Right hindlimb (tissue), 1 donor: ENCODE measurements at places on chromosomes 11 and 22.

DNA sequence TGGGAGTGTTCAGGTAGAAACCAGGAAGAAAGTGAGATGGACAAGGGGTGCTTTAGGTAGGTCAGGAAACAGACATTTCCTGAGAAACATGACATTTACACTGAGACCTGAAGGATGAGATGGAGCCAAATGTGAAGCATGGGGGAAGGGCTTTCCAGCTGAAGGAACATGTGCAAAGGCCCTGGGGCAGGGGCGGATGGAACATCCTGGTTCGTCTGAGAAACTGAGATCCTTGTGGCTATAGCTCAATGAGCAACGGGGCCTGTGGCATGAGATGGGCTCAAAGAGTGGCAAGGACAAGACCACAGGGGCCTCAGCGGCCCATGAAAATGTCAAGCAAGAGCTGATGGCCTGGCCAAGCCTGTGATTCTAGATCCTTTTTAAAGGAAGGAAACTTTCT, 127.4 kb downstream of the DSCAML1 start:
- no peak for DNase-seq

- DNase-seq = no peak
These were observed 49.9 kb upstream of the GRK3 start for GRCh38 chr22:25514436-25515180.

DNA sequence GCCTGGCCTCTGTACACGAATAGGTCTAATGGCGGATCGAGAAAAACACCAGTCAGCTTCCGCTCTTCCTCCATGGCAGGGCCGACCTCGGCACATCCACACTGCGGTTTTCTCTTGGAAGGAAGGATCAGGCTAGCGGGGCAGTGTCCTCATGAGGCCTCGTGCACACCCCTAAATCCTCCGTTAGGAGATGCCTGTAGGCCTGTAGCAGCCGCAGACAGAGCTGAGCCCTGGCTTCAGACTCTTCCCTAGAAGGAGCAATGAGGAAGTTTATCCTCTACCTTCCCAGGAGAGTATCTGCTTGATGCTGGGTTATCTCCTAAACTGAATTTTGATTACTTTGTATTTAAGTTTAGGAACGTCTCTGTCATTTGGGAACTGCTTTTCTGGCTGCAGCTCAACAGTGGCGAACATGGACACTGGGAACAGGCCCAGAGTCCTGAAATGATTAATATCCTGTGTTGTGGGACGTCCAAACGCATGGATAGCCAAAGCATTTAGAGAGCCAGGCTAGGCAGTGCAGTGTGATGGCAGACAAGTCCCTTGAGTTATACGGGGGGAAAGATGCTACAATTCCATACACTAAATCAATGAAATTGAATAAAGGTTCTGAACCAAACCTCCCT, 16.5 kb upstream of the BMAL1 start:
- peak; percentile 22 for DNase-seq

DNA sequence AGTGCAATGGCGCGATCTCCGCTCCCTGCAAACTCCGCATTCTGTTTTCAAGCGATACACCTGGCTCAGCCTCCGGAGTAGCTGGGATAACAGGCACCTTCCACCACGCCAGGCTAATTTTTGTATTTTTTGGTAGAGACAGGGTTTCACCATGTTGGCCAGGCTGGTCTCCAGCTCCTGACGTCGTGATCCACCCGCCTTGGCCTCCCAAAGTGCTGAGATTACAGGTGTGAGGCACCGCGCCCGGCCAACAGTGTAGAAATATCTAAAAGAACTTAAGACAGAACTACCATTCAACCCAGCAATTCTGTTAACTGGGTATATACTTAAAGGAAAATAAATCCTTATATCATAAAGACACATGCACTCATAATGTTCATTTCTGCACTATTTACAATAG, 335.3 kb upstream of the LUZP2 start:
- DNase-seq = no peak

DNA sequence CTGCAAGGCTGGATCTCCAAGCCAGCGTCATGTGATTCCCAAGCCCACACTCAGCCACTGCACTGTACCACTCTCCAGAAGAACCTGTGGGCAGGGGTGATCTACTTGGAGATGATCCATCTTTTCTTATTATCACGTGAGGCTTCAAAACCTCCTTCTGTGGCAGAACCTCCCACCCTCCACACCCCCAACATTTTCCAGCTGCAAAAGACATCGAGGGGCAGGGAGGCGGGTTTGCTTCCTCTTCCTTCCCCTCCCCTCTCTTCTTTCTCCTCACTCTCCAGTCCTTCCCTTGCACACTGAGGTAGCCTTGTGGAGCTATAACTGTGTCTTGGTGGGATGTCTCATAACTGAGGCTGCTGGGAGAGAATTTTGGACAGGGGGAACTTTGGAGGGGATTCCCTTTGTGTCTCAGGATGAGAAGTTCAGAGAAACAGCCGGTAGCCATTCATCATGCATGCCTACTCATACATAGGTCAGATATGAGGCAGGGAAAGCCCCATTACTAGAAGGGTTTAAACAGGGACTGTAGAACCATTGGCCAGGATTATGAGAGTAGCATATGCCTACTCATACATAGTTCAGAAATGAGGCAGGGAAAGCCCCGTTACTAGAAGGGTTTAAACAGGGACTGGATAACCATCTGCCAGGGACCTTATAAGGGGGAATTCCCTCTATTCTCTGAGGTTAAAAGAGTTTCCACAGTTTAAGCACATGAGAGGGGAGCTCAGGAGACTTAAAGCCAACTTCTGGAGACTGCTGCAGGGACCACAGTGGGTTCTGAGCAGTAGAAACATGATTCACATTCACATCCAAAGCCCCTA, 420.7 kb upstream of the CADM1 start:
- no peak for DNase-seq

- DNase-seq = no peak
These were observed 817 bp downstream of the PANX3 start for GRCh38 chr11:124612045-124612444.

DNA sequence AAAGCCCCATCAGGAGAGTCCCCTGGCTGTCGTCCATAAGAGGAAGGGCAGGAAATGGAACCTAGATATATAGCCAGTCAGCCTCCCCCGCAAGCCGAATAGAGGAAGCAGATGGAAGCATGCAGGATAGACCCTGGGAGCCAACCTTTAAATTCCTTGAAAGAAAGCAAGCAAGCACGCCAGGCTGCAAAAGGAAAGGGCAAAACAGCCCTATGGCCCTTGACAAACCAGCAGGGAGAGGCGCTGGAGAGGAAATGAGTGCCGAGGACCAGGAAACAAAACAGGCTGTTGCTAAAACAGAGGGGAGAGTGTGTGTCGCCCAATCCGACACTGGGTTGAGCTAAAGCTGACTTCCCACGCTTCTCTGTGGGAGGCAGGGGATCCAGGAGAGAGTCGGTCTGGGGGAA, 203.5 kb upstream of the MTNR1B start:
- peak; percentile 83 for DNase-seq

- no peak for DNase-seq
These were observed 36.8 kb upstream of the TP53I11 start for GRCh38 chr11:44987506-44987905.

GRCh38 chr22:45994491-45995404, 17.8 kb upstream of the WNT7B start:
- DNase-seq = peak; percentile 80

GRCh38 chr22:33747576-33748180, 172.6 kb downstream of the LARGE1 start:
- no peak for DNase-seq

- DNase-seq = no peak
These were observed 18.1 kb downstream of the CECR2 start for GRCh38 chr22:17387356-17387755.

- DNase-seq = no peak
These were observed 62.2 kb downstream of the MICAL2 start for GRCh38 chr11:12172493-12173013.

DNA sequence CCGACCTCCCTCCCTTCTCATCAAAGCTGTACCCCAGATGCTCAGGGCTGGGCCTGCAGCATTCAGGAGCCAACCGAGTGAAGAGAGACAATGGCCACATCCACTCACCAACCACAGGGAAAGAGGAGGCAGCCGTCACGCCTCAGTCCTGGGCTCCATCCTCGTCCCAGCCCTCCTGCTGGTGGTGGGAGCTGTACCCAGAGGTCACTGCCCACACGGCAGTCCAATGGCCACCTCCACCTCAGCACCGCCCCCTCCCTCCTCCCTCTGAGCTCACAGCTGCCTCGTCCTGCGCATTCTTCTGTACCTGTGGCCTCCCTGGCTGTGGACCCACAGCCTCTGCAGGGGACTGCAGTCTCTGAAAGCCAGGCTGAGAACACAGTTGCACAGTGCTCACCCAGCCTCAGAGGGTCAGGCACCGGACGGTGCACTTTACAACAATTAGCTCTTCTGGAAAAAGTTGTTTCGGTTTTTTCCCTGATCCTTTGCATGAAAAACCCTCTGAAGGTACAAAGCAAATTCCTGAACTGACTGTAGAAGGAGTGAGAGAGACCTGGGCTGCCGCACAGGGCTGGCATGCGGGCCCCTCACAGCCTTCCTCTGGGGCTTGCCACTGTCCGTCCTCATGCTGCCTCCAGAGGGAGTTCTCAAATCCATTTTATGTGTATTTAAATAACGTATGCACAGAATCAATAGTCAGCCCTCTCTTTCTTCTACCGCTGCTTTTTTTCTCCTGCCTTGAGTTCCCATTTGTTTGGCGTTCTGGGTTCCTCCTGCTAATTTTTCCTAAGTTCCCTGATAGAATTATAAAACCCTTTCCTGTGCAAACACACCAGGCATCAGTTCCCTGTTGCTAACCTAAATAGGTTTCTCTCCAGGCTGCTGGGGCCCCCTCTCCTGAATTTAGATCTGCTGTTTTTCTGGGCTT, 52.7 kb downstream of the PHF21B start:
- DNase-seq = no peak

- no peak for DNase-seq
These were observed 268.3 kb downstream of the MN1 start for GRCh38 chr22:27533105-27533745.

DNA sequence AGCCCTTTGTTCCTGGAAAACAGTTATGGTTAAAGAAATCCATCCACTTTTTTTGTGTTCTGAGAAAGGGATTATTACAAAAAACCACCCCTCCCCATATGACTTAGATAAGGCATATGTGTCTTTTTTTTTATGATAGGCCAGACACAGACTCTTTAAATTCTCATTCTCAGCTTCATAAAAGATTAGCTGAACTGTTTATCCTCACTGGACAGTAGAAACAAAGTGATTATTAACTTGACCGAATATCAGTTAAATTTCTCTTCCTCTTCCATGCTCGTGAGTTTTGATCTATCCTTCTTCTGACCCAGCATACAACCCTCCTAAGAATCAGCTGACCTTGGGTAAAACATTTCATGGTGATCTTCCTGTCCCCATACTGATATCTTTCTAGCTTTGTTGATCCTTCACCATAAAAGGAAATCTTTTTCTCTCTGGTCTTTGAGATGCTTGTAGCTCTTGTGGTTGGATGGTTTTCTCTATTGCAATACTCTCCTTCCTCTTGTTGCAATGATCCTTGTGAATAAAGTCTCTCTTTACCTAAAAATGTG, 26.2 kb downstream of the OR2AG2 start:
- no peak for DNase-seq

- DNase-seq = peak; percentile 49
These were observed 85.9 kb downstream of the ZNF280B start for GRCh38 chr22:22422629-22423112.

GRCh38 chr11:114017723-114018122, 41.8 kb upstream of the ZBTB16 start:
- DNase-seq = no peak

DNA sequence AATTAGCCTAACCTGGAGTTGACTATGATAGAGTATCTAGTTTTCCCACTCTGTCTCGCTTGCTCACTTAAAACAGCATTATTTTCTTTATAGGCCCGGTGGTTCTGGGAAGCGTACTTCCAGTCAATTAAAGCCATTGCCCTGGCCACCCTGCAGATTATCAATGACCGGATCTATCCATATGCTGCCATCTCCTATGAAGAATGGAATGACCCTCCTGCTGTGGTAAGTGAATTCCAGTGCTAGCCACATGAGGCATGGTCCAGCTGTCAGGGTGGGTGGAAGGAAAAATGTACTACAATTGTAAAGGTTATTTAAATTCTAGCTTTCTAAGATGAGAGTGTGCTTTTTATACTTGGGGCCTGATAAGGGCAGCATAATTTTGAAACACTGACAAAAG, 76.0 kb downstream of the EXT2 start:
- no peak for DNase-seq

DNA sequence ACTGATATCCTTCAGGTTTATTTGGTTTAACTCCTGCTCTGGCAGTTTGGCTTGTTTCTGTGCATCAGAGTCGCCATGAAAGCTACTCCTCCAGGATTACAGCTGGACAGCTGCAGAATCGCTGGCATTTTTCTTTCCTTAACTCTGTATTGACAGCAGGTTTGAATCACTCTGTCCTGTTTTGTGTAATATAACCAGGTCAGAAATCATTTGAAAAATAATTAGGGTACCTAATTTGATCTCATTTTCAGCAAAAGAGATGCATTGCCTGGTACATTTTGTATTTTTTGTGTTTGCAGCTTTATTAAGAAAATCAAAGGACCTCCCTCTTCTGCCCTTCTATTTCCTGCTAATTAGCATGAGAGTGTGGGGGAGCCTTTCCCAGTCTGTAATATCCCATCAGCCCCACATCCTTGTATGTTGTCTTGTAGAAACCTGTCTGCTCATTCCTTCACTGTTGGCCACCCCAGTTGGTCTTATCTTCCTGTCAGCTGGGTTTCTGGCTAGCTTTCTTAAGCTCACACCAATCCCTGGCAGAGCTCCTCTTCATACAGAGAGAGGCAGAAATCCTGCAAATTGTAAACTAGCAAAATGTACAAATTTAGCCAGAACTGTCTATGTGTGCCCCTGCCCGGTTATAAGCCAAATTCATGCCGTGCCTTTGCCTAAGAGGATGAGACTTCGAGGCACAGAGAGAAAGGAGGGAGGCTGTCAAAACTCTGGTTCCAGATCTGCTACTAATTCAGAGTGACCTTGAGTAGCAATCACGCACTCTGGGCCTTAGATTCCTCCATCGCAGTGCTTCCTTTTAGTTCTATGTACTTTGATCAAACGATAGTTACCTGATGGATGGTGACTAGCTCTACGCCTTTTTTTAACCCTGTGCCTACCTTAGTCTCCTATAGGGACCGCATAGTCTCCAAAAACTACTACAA, 200.6 kb downstream of the NAV2 start:
- no peak for DNase-seq

GRCh38 chr11:23399995-23400394, 539.7 kb upstream of the CCDC179 start:
- DNase-seq = no peak

DNA sequence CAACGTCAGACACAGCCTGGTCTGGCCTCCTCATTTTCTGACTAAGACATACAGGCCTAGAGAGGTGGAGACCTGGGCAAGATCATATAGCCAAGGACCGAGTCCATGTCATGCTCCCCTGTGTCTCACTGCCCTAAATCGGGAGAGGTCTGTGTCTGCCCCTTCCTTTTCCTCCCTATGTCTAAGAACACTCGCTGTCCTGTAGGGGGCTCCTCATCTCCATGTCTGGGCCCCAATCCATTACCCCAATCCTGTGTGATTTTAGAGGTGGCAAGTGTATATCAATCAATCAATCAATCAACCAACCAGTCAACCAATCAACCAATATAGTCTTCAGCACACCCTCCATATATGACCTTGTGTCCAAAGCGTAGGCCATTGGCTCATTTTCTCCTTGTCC, 125.7 kb downstream of the KIRREL3 start:
- no peak for DNase-seq
